ENCODE measurements at places on chromosomes 5 and 9.

DNA sequence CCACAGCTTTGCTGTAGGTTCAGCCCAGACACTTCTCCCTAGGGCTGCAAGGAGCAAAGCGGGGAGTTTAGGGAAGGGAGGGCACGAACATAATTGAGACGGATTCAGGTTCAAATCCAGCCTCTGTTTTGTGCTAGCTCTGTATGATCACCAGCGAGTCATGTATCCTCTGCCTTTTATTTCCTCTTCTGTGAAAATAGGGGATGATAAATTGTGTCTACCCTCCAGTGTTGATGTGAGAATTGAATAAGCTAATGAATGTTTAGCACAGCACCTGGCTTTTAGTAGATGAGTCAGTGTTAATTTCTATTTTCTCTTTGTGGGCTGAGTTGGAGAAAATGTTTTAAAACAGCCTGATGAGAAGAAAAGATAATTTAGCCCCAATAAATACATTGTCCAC is 6.2 kb downstream of the MLANA start:
- no peak for DNase-seq

GRCh38 chr5:32165-32564 is 59.8 kb upstream of the PLEKHG4B start:
- no peak for DNase-seq

GRCh38 chr9:100486479-100487176 is 13.7 kb downstream of the TMEFF1 start:
- DNase-seq: no peak

GRCh38 chr5:114221807-114222206 is 140.1 kb upstream of the KCNN2 start:
- no peak for DNase-seq

DNA sequence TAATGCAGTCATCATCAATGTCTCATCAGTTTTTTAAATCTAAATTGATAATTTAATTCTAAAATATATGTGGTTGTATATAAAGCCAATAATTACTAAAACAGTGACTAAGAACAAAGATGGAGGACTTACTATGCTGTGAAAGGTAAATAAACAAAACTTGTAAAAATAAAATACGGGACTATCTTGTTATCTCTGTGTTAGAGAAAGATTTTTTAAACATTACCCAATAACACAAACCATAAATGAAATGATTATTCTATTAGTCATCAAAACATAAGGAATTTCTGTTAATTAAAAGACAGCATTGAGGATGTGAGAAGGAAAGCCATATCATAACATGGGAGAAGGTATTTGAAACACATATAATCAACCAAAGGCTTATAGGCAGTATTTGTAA is 226.2 kb upstream of the SMC2 start:
- no peak for DNase-seq

DNA sequence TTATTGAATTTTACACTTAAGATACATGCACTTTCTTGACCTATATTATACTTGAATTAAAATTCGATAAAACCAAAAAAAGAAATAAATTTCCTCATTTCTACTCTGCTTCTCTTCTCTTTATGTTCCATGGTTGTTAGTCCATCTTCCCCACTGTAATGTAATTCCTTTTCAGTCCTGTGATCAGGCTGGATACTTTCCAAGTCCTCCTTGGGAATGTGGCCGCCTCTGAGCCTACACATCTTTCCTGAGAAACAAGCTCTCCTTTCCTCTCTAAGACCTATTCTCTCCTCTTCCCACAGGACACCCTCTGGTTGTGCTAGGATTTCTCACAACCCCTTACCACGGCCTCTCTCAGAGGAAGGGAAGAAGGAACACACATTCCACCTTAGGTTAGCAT is 285.1 kb downstream of the DNAH5 start:
- no peak for DNase-seq

GRCh38 chr9:79259858-79260257 is 311.9 kb upstream of the TLE4 start:
- no peak for DNase-seq

GRCh38 chr9:2837915-2838314 is 6.0 kb downstream of the PUM3 start:
- DNase-seq: no peak

- no peak for DNase-seq
These were observed 2293.3 kb upstream of the C9orf72 start for GRCh38 chr9:29866556-29866955.

DNA sequence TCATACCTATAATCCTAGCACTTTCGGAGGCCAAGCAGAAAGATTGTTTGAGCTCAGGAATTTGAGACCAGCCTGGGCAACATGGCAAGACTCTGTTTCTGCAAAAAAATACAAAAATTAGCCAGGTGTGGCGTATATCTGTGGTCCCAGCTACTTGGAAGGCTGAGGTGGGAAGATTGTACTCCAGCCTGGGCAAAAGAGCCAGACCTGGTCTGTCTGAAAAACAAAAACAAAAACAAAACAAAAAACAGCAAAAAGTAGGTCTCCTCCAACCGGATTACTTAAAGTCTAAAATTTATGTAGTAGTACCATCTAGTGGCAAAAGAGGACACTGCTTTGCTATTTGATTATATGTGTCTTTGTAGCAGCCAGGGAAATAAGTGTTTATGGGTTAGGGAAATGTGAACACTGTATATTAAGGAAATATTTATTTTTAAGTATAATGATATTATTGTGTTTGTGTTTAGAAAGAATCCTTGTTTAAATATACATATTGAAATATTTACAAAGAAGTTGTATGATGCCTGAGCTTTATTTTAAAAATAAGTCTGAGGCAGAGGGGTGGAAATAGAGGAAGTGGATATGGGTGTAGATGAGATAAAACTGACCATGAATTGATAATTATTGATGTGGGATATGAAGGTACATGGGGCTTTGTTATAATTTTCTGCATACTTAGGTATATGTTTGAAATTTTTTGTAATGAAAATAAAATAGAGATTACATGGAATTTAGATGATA is 20.0 kb downstream of the APC start:
- no peak for DNase-seq

DNA sequence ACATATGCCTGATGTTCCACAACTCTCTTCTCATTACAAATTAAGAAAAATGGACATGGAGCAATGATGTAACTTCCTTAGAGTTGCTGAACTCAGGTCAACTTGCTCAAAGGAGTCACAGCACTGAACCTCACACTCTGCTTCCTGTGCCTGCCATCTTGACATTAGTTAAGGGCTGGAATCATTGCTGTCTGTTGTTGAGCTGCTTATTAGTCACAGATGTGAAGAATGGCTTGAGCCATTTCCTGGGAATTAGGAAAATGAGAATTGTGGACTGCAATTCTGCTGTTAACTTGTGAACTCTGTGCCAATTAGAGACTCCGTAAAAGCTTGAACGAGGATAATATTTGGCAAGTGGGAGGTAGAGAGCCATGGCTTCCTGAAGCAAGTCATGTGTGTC is 212.0 kb downstream of the ADAMTS12 start:
- DNase-seq: no peak

- no peak for DNase-seq
These were observed 67.9 kb downstream of the NFIB start for GRCh38 chr9:14245901-14246525.

GRCh38 chr5:139092741-139093343 is 105.3 kb downstream of the SIL1 start:
- DNase-seq: no peak

DNA sequence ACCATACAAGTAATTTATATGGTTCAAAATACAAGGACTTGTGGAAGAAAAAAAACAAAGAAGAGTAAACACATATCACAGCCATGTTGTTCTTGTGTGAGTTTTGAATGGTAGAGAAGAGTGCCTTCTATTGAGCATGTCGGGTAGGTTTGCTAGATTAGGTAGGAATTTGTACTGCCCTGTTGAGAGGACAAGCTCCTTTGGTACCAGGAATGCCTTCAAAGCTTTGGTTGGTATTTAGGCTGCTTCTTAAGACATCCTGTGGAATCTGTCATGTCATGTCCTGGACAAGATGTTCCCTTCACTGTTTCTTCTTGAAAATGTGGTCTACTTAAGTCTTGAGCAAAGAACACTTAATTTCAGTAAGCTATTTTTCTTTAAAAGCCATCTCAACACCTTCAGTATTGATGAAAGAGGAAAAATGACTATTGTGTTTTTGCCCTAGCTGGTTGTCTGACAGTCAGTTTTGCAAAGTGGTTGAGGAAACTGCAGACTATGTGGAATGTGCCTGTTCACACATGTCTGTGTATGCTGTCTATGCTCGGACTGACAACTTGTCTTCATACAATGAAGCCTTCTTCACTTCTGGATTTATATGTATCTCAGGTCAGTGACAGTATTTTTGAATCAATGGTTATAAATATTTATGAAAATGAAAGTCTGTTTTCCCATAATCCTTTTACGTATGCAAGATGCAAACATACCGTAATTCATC is 296.9 kb downstream of the ADGRV1 start:
- DNase-seq: no peak

- DNase-seq: no peak
These were observed 114.5 kb downstream of the FER start for GRCh38 chr5:108862211-108862610.
